NCI-H748 treated with DMSO at 0.1 percent for 48 hours (cell line): ENCODE measurements at places on chromosomes 16 and 17.

- DNase-seq: no peak
Observed at GRCh38 chr17:79473876-79474440, 136.9 kb downstream of the RBFOX3 start.

GRCh38 chr17:17239832-17240231, 2.9 kb upstream of the FLCN start:
- no peak for DNase-seq

DNA sequence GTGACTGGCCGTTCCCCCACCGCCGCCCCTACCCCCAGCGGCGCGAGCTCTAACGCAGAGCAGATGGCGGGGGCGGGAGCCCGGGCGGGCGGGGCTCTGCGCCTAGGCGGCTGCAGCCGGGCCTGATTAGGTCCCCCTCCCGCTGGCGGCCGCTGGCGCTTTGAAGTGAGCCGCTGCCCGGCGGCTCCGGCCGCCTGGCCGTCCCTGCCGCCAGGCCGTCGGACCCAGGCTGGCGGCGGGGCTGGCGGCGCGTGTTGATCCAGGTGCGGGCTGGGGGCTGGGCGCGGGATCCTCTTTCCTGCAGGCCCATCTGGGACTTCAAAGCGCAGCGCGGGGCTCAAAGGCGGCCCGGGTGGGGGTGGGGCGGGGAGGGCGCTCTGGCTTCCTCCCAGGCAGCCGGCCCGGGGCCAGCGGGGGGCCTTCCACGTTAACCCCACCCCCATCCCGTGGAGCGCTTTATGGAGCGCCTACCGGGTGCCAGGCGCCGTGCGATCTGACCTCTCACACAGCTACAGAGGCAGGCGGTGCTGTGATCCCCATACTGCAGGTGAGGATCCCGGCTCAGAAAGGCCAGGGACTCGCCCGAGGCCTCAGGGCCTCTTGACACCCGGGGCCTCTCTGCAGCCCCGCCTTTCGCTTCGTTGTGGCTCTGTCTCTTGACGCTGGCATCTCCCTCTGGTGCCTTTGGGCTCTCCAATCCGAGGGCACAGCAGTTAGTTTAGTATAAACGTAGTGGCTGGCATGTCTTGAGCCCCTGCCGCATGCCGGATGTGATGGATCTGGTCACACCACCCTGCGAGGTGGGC, 80.0 kb upstream of the NKD1 start:
- peak; percentile 6 for DNase-seq

- no peak for DNase-seq
Observed at GRCh38 chr17:74433421-74434121, 1.7 kb downstream of the GPRC5C start.

DNA sequence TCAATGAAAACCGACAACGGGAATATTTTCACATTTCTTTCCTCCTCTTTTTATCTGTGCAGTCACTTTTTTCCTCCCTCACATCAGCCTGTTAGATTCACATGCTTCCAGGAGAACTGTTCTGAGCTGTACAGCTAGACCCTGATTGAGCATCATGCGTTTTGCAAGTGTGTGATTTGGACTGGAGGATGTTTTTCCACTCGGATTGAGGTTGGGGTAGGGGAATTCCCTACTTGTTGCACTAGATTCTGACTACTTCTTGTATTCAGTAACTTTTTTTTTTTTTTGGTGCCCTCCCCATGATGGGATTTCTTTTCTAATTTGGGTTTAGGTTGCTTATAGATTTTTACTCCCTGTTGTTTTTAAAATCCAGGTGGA, 4.8 kb downstream of the MSI2 start:
- no peak for DNase-seq

- DNase-seq: no peak
Observed at GRCh38 chr16:50124769-50125168, 28.3 kb upstream of the TENT4B start.

- DNase-seq: no peak
Observed at GRCh38 chr17:35716897-35717465, 14.5 kb upstream of the RASL10B start.

DNA sequence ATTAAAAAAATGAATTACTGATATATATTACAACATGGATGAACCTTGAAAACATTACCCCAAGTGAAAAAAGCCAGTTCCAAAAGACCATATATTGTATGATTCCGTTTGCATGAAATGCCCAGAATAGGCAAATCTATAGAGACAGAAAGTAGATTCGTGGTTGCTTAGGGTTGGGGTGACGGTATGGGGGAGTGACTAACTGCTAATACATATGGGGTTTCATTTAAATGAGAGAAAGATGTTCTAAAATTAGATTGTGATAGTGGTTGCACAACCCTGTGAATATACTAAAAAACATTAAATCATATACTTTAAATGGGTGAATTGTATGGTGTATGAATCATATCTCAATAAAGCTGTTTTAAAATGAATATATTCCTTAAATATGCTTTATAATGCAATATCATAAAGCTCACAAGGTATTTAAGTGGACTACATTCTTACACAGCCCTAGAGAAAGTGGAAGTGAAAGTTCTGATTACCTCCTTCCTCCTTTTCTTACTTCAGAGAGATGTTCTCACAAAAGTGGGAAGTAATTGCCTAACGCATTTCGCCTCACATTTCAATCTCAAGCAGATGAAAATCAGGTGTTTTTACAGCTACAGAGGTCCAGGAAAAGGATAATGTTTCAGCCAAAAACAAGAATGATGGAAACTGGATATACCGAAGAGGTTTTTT, 142.7 kb upstream of the GNAO1 start:
- no peak for DNase-seq

DNA sequence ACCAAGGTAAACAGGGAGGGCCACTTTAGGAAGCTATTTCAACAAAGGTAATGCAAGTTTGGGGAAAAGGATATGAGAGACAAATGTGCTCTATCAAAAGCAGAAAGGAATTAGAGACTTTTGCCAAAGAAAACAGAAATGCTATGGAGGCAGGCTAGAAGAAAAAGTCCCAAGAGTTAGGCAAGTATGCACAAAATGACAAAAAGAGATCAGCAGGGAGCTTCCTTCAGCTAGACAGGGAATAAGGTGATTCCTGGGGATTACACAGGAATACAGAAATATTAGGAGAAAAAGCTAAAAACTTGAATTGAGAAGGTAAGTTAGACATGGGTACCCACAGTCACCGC, 2.4 kb downstream of the FXR2 start:
- no peak for DNase-seq

DNA sequence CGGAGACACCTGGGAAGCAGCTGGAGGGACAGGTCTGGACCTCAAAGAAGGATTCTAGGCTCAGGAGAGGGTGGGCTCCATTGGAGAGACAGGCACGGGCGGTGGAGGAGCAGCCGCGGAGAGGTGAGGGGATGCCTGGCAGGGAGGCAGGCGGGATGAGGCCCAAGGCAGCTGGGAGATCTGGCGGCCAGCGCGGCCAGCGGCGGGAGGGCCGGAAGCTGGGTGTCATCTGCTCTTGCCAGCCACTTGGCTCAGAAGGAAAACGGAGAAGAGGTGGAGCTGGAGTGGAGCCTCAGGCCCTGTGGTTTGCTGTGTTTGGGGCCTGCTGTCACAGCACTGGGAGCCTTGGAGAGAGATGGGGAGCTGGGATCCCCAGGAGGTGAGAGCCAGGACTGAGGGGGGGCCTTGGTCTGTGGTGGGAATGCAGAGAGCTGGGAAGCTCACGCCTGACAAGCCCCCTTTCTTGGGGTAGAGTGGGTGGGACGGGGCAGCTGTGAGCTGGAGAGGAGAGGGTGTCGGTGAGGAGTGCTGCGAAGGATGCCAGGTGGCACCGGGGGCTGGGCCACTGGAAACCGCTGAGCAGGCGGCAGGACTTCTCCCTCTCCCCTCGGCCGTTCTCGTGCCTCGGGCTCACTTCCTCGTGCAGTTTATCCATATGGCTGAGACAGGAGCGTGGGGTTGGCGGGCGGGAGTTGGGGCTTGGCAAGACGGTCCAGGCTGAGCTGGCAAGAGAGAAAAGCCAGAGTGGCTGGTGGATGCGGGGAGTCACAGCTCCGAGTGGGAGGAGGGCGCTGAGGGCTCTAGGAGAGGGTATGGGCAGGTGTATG, 8.0 kb downstream of the TBC1D24 start:
- DNase-seq: no peak

DNA sequence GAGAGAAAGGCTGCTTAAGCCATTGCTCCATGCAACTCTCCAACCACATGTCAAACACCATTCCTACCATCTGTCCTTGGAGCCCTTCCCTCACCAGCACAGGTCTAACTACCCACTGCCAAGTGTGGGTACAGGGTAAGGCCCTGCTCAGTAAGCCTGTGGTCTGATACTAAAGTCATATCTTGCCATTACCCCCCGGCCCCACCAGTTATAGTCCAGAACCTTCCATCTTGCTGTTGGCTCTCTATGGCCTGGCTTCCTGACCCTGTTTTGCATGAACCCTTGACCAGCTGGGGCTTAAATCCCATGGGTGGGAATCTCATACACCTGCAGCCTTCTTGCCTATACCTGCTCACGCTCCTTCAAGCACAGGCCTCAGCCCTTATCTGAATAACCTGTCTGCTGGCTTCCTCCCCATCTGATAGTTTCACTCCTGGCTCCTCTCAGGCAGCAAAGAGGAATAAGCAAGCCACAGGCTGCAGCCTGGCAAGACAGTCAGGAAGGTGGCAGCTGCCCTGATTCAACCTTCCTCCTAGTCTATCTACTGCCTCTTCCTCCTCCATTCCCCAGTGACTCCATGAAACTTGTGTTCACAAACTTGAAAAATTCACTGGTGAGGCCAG, 64.1 kb downstream of the ZFHX3 start:
- DNase-seq: no peak

DNA sequence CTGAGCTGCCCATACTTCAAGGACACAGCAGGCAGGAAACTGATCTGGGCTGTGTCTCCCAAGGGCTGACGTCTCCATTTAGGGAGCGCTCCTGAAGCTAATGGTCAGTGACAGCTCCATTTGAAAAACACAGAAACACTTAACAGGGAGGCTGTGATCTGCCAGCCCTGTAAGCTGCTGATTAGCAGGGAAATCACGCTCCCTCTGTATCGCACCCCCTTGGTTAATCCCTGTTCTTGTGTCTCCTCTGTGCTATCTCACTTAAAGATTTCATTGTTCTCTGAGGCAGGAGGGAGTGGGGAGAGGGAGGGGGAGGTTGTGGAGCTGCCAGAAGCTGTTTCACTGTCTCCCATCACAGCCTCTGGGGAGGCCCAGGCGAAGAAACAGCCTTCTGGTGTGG, 47.4 kb upstream of the CACNG3 start:
- no peak for DNase-seq

GRCh38 chr16:86405319-86405718, 105.0 kb upstream of the FOXF1 start:
- DNase-seq: no peak

DNA sequence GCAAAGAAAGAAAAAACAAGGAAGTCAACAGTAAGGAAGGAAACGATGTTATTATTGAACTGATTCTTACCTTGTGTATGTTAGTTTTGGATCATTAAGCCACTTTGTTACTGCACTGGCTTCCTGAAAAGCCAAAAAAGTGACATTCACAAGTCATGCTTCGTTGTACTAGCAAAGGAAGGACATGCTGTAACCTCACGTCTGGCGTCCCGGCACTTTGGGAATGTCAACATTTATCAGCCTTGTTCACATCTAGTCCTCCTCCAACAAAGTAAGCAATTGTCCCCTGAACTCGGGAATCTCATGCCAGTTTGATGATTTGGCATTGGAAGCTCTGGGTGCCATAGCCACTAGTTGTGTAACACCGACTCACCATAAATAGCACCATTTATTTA, 731 bp upstream of the MKS1 start:
- no peak for DNase-seq

GRCh38 chr17:80894439-80894721, 97.3 kb upstream of the CHMP6 start:
- DNase-seq: no peak

GRCh38 chr17:10139577-10139976, 58.8 kb downstream of the GAS7 start:
- no peak for DNase-seq

DNA sequence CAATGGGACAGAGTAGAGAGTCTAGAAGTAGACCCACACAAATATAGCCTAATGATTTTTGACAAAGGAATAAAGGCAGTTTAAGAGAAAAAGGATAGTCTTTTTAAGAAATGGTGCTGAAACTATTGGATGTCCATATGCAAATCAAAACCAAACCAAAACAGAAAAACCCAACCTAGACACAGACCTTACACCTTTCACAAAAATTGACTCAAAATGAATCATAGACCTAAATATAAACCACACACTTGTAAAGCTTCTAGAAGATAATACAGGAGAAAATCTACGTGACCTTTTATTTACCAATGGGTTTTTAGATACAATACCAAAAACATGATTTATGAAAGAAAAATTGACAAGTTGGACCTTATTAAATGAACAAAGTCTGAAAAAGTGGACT, 66.4 kb upstream of the MPHOSPH6 start:
- no peak for DNase-seq

GRCh38 chr16:13168091-13168572, 266.7 kb downstream of the SHISA9 start:
- DNase-seq: no peak

DNA sequence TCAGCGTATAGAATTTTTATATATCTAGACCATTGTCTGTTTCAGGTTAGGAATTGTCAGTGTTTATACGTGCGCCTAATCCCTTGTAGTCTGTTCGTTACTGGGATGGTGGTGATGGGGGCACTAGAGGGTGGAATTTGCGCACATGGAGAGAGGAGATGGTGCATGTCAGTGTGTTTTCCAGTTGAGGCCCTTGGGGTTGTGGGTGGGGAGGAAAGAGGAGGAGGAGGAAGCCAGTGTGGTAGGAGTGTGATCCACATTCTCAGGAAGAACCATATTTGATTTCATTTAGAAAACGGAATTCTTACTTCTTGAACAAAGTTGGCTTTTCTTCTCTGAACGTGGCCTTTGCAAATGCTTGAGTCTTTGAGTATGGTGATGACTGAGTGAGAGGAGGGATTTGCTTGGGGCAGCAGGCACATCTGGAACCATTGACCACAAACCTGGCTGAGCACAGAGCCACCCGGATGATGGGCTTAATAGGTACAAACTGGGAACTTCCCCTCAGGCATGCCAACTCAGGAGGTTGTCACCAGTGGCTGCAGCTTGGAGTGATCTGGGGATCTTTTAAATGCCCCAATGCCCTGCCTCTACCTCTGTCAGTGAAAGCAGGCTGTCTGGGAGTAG, 98.9 kb downstream of the PRKCB start:
- DNase-seq: no peak

DNA sequence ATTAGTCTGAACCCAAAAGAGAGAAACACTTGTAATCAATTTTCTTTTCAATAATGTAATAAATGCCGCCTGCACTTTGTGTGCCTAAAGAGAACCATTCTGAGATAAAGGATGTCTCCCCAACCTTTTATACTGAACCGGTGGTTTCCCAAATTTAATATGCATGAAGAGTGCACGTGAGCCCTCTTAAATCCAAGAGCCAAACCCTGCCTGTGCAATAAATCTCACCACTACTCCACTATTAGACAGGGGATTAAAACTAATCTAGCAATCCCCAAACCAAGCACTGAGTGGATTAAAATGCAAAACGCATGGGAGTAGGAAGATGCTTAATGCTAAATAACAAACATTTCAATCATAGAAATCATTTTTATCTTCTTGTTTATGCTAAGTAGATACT, 351.0 kb upstream of the PSMD7 start:
- no peak for DNase-seq
